ENCODE measurements at places on chromosomes 5 and 9.

- no peak for DNase-seq
These were observed 42.5 kb upstream of the ALDH1A1 start for GRCh38 chr9:72995131-72996024.

- no peak for DNase-seq
These were observed 72.1 kb downstream of the NIPBL start for GRCh38 chr5:36948650-36949049.

- DNase-seq = no peak
These were observed 324.4 kb downstream of the PRELID2 start for GRCh38 chr5:145510769-145511168.

DNA sequence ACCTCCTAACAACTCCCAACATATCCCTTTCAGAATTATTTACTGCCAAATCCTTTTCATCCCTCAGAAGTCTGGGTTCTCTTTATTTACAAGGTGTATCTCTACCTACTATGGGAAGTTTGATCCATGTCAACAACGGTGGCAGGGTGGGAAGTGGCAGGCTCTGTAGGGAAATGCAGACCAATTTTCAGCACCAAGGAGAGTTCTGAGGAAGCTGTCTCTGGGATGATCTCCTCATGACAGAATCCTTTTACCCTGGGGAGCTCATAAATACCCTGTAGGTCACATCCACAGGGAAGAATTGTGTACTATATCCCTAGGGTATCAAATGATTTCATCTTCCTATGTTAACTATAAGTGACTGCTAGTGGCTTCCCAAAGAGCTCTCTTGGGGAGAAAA, 107.8 kb upstream of the NEK6 start:
- DNase-seq = no peak

- DNase-seq = no peak
These were observed 40.7 kb downstream of the WDR36 start for GRCh38 chr5:111132731-111133435.

GRCh38 chr9:95284162-95285080, 33.1 kb downstream of the FANCC start:
- DNase-seq = no peak

- DNase-seq = no peak
These were observed 29.1 kb downstream of the SNCAIP start for GRCh38 chr5:122341087-122341486.

All from activated CD4-positive, CD25-positive, alpha-beta regulatory T cell (primary cell).